ENCODE measurements at places on chromosomes 5 and 9.

- no peak for DNase-seq
These were observed 12.9 kb downstream of the WWC1 start for GRCh38 chr5:168304349-168304748.

DNA sequence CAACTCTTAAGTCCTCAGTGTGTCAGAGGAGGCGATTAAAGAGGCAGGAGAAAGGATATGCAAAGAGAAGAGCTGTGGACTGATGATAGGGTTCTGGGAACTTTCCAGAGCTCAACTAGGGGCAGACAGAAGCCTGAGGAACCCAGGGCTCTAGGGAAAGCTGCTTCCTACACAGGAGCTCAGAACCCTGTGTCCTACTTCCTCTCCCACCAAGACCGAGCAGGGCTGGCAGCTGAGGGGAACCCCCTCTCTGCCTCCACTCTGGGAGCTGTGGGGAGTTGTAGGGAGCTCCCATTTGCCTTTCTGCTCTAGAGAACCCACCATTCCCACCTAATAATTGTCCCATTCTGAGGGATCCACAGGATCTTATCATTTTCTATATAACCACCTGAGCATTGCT is 674.3 kb downstream of the ACTL7B start:
- DNase-seq = no peak

GRCh38 chr9:122383992-122384461 is 13.2 kb downstream of the PTGS1 start:
- no peak for DNase-seq

DNA sequence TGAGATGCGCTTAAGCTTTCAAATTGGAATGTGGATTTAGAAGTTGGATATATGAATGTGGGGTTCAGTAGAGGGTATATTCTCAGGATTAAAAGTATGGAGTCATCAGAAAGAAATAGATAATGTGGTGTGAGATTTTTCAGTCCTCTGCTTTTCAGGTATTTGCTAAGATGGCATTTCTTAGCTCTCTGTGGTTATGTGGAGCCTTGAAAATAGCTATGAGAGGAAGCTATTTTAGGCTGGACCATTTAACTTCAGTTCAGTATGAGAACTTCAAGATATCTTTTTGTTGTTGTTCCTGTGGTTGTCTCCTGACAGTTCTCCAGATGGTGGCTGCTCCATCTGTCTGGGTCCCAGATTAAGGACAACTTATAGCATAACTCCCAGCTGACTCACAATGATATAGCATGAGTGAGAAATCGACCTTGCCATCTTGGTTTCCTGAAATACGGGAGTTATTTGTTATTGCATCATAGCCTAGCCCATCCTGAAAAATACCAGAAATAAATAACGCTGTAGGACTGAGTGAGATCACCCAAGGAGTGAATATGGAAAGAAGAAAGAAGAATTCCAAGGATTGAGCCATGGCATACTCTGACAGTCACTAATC is 461.5 kb downstream of the ANXA1 start:
- no peak for DNase-seq
